ENCODE measurements at places on chromosomes 2 and 18.

- DNase-seq: no peak
Observed at GRCh38 chr2:45769056-45769455, 117.6 kb downstream of the PRKCE start.

DNA sequence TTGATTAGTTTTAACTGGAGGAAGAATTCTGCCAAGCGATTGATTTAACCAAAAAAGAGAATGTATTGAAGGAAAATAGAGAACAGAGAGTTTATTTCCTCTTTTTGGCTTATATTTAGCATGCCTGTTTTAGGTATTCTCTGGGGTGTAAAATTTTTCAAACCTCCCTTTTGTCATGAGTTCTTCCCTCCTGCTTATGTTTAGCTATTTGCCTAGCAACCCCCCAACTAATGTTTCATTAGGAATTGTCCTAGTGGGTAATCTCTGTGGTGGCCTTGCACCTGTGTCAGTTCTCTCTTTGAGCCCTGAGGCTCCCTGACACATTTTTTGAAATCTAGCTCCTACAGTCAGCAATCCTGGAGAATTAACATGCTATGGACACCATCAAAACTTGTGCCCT lies 12.5 kb upstream of the REG1B start:
- DNase-seq: no peak

DNA sequence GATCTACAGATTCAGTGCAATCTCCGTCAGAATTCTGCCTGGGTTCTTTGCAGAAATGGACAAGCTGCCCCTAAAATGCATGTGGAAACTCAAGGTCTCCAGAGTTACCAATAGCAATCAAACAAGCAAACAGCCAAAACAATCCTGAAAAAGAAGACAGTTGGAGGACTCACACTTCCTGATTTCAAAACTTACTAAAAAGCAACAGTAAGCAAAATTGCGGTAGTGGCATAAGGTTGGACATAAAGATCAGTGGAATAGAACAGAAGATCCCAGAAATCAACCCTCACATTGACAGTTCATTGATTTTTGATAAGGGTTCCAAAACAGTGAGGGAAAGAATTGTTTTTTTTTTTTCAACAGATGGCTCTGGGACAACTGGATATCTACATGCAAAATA lies 59.7 kb downstream of the NPPC start:
- no peak for DNase-seq

GRCh38 chr2:233414777-233415570 lies 60.7 kb downstream of the DGKD start:
- no peak for DNase-seq
